ENCODE measurements at places on chromosomes 7 and 10. TPM values are rescaled to one million over a fixed set of nuclear protein-coding genes. Genes with fewer than 3 reads are reported as not detected.

The NEUROD6 gene
- not detected for total RNA-seq

The SAMD9 gene
- total RNA-seq, result 49.9 TPM

The OPTN gene
- 23.6 TPM for total RNA-seq

The CALD1 gene
- total RNA-seq, result 17.8 TPM

The JAKMIP3 gene
- total RNA-seq, result 0.19 TPM

The DYDC2 gene
- 0.05 TPM for total RNA-seq

The HMX3 gene
- not detected for total RNA-seq

The OR9A2 gene
- total RNA-seq, result not detected

The HPSE2 gene
- total RNA-seq, result 0.05 TPM

The ZP3 gene
- 1.6 TPM for total RNA-seq

- H3K27me3 ChIP-seq, result no peaks in the 10 kb centered on the region
- no peak overlapping the region for H3K27ac ChIP-seq
- DNase-seq, result no peak
Measured at GRCh38 chr10:68517188-68517587, 10.1 kb downstream of the SLC25A16 start.

DNA sequence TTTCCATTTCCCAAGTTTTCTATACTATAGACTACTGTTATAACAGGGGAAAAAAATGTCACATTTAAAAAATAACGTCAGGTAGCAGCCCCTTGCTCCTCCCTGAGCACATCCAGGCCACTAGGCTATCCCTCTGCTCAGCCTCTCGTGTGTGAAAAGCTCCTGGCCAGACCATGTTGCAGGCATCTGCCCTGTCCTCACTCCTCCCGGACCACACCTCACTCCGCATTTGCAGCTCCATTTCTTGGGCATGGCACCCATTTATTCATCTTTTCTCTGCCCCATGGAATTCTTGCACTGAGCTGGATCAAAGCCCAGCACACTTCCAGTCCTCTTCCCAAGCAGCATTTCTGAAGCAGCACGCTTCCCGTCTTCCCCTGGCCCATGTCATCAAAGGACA, 1.4 kb upstream of the GDF2 start:
- DNase-seq, result no peak
- H3K27ac ChIP-seq, result no peak overlapping the region
- H3K27me3 ChIP-seq, result peaks cover 13% of the 10 kb centered on the region
- no peak overlapping the region for H3K4me3 ChIP-seq

DNA sequence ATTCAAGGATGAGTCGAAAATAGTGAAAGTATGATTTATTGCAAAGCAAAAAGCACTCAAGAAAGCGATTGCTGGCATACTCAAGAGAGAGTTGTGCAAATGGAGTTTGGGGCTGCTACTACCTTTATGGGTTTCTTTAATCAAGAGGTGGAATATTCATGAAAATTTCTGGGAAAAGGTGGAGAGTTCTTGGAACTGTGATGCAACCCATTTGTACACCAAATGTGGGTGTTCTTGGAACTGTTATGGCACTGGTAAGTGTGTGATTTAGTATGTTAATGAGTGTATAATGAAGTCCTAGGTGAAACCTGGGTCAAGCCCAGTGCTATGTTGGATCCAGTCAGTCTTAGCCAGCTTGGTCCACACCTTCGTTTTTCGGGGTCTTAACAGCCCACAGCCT, 3.4 kb upstream of the VOPP1 start:
- H3K27me3 ChIP-seq, result peaks cover 5% of the 10 kb centered on the region
- no peak overlapping the region for H3K27ac ChIP-seq
- no peak for DNase-seq

DNA sequence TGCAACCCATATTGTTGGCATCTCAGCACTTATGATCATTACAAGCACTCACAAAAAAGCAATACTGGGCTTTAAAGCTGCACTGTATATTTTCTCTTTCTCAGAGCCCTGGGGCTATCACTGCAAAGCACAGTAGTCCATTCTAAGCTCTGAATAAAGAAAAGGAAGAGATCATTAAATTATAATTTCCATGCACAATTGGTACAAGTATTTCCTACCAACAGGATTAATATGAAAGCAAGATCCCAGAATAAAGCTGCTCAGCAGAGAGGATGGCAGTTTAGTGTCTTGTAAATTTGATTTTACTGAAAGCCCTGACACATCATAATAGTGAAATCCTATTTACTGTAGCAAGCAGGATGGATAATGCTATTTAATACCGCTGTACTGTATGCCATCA, 205.3 kb downstream of the CHCHD3 start:
- H3K4me1 ChIP-seq, result no peaks in the 10 kb centered on the region
- no peak overlapping the region for H3K4me3 ChIP-seq
- no peak for DNase-seq

- peaks cover 26% of the 10 kb centered on the region for H3K4me1 ChIP-seq
- no peak overlapping the region for H3K4me3 ChIP-seq
- H3K27me3 ChIP-seq, result no peaks in the 10 kb centered on the region
- no peak overlapping the region for H3K27ac ChIP-seq
- no peak for DNase-seq
Measured at GRCh38 chr7:149023662-149024061, 4.6 kb downstream of the PDIA4 start.

GRCh38 chr10:5575482-5576153, 50.9 kb downstream of the CALML3 start:
- H3K27me3 ChIP-seq, result no peaks in the 10 kb centered on the region
- no peaks in the 10 kb centered on the region for H3K4me1 ChIP-seq
- no peaks in the 10 kb centered on the region for H3K36me3 ChIP-seq
- no peak overlapping the region for H3K27ac ChIP-seq
- H3K4me3 ChIP-seq, result no peak overlapping the region

GRCh38 chr7:137618748-137619147, 228.0 kb downstream of the DGKI start:
- H3K27me3 ChIP-seq, result no peaks in the 10 kb centered on the region
- no peaks in the 10 kb centered on the region for H3K4me1 ChIP-seq
- no peak overlapping the region for H3K27ac ChIP-seq
- H3K4me3 ChIP-seq, result no peak overlapping the region
- no peak for DNase-seq

DNA sequence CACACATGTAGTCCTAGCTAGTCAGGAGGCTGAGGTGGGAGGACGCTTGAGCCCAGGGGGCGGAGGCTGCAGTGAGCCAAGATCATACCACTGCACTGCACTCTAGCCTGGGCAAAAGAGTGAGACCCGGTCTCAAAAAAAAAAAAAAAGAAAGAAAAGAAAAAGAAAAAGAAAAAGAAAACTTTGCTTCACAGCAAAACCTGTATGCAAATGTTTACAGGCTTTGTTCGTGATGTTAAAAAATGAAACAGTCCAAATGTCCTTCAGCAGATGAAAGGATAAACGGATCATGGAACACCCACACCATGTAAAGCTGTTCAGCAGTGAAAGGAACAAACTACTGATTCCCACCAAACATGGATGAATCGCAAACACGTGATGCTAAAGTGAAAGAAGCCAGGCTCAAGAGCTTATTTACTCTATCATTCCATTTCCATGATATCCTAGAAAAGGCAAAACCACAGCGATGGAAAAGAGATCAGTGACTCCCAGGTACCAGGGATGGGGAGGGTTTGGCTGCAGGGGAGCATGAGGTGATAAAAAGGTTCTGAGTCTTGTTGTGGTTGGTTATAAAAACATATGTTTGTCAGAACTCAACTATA, 15.1 kb downstream of the LRRC20 start:
- DNase-seq, result no peak
- no peak overlapping the region for H3K4me3 ChIP-seq
- H3K27ac ChIP-seq, result no peak overlapping the region
- peaks cover 2% of the 10 kb centered on the region for H3K4me1 ChIP-seq
- H3K27me3 ChIP-seq, result no peaks in the 10 kb centered on the region

DNA sequence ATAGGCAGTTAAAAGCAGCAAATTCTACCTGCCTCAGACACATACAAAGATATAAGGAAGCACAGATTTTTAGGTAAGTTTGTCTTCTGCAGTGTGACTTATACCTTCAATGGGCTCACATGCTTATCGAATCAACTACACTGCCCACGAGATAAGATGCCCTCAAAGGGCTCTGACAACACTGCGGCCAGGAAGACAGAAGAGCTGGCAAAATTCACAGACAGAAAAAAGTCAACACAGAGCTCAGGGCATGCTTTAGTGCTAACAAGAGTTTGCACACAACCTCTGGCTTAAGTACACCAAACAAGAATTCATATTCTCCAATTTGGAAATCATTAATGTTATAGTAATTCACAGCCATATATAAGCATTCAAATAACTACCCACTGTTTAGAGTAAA, 62.3 kb downstream of the LARP4B start:
- DNase-seq, result no peak
- no peaks in the 10 kb centered on the region for H3K4me1 ChIP-seq
- no peak overlapping the region for H3K4me3 ChIP-seq
- H3K27ac ChIP-seq, result no peak overlapping the region
- no peaks in the 10 kb centered on the region for H3K27me3 ChIP-seq

GRCh38 chr10:107166403-107166802, 1.9 kb upstream of the SORCS1 start:
- no peaks in the 10 kb centered on the region for H3K4me1 ChIP-seq
- H3K36me3 ChIP-seq, result no peaks in the 10 kb centered on the region
- H3K27ac ChIP-seq, result peak overlapping the region; percentile 37
- H3K27me3 ChIP-seq, result peaks cover 19% of the 10 kb centered on the region
- H3K4me3 ChIP-seq, result no peak overlapping the region

DNA sequence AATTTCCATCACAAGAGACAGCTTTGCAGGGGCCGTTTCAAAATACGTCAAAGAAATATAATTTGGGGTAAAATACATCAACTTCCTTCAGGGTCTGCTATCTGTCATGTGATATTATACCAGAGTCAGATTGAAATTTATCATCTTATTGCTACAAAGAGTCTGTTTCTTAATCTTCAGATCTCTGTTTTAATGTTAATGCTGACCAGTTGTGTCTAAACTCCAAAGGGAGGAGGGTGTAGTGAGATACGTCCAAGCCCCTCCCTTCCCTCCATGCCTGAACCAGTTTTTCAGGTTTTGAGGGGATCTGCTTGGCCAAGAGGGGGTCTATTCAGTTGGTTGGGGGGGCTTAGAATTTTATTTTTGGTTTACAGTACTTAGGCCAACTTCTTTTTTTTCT, 891.6 kb downstream of the GRM8 start:
- no peaks in the 10 kb centered on the region for H3K27me3 ChIP-seq
- no peaks in the 10 kb centered on the region for H3K4me1 ChIP-seq
- H3K27ac ChIP-seq, result no peak overlapping the region
- H3K4me3 ChIP-seq, result no peak overlapping the region
- no peaks in the 10 kb centered on the region for H3K36me3 ChIP-seq

- H3K4me3 ChIP-seq, result no peak overlapping the region
- H3K27me3 ChIP-seq, result no peaks in the 10 kb centered on the region
- DNase-seq, result no peak
- H3K4me1 ChIP-seq, result no peaks in the 10 kb centered on the region
Measured at GRCh38 chr10:104089621-104090020, 3.9 kb upstream of the COL17A1 start.

- no peak for DNase-seq
- peak overlapping the region; percentile 86 for H3K27ac ChIP-seq
- H3K4me1 ChIP-seq, result peaks cover 52% of the 10 kb centered on the region
- H3K36me3 ChIP-seq, result no peaks in the 10 kb centered on the region
Measured at GRCh38 chr10:109934958-109935793, 11.9 kb upstream of the XPNPEP1 start.

- H3K4me1 ChIP-seq, result no peaks in the 10 kb centered on the region
- no peak overlapping the region for H3K4me3 ChIP-seq
- no peaks in the 10 kb centered on the region for H3K27me3 ChIP-seq
- no peak for DNase-seq
- no peaks in the 10 kb centered on the region for H3K36me3 ChIP-seq
Measured at GRCh38 chr10:62726638-62727037, 77.9 kb upstream of the ADO start.

- H3K4me1 ChIP-seq, result no peaks in the 10 kb centered on the region
- no peaks in the 10 kb centered on the region for H3K27me3 ChIP-seq
- H3K27ac ChIP-seq, result no peak overlapping the region
- no peak overlapping the region for H3K4me3 ChIP-seq
- H3K36me3 ChIP-seq, result no peaks in the 10 kb centered on the region
Measured at GRCh38 chr10:3716093-3716492, 68.9 kb downstream of the KLF6 start.

- no peak overlapping the region for H3K4me3 ChIP-seq
- no peak for DNase-seq
- no peaks in the 10 kb centered on the region for H3K36me3 ChIP-seq
- no peaks in the 10 kb centered on the region for H3K27me3 ChIP-seq
Measured at GRCh38 chr7:110839866-110840265, 251.1 kb upstream of the LRRN3 start.

DNA sequence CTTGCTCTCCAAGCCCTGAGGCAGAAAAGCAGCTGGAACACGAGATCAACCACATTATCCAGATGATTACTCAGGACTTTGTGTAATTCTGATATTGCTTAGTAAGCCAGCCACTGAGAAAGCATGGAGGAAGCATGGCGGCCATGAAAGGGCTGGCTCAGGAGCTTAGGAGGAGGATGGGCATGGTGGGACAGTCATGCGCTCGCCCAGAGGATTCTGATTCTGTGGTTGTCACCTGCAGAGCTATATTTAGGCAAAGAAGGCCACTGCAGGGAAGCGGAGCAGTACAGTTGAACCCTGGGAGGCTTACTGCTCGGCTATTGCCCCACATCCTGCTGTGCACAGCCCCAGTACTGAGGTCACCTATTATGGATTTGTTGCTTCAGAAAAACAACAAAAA, 128.8 kb upstream of the DNAJB12 start:
- H3K27ac ChIP-seq, result no peak overlapping the region
- no peak for DNase-seq
- no peaks in the 10 kb centered on the region for H3K4me1 ChIP-seq
- no peaks in the 10 kb centered on the region for H3K27me3 ChIP-seq

DNA sequence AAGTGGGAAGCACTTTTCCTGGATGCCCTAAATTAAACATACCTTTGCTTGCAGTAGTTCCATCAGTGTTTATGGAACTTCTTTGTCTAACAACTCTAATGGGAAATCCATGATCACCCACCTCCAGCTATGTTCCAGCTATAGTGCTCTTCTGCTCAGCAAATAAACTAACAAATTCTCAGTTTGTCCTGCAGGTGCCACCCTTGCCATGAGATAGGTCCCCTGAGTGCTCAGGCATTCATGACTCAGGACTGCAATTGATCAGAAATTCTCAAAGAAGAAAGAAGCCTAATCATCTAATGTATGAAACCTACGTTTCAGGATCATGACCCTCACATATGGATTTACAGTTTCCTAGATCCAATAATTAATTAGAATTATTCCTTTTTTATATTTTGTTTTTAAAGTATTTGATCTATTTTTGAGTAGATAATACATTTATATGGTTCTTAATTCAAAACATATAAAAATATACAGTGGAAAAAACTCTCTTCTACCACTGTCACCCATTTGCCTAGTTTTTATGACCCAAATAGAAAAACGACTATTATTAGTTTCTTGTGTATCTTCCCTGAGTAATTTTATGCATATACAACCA, 48.7 kb upstream of the DYNC1I1 start:
- DNase-seq, result no peak
- no peak overlapping the region for H3K27ac ChIP-seq
- H3K36me3 ChIP-seq, result no peaks in the 10 kb centered on the region
- no peak overlapping the region for H3K4me3 ChIP-seq
- no peaks in the 10 kb centered on the region for H3K27me3 ChIP-seq
